NCI-H1694 (cell line): ENCODE measurements at places on chromosomes 16 and 17.

DNA sequence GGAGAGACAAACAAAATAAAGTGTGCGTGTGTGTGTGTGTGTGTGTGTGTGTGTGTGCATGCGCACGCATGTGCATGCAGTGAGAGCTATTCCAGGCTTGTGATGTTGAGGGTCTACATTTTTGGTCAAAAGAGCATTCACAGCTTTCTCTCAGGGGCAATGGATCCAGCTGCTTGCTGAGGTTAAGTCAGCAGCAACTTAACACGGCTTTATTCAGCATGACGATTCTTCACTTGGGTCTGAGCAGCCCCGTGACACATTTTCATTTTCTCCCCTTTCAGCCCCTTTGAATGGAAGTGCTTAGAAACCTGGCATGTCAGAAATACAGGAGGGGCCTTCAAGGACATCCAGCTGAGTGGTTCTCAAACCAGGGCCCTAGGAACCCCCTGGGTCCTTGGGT is 66.4 kb upstream of the MED9 start:
- DNase-seq = no peak

- no peak for DNase-seq
Measured at GRCh38 chr16:49986351-49987124, 38.5 kb upstream of the CNEP1R1 start.

- peak; percentile 66 for DNase-seq
Measured at GRCh38 chr17:5587438-5588032, 3.2 kb upstream of the NLRP1 start.

- no peak for DNase-seq
Measured at GRCh38 chr17:68600067-68600930, 868 bp downstream of the FAM20A start.

DNA sequence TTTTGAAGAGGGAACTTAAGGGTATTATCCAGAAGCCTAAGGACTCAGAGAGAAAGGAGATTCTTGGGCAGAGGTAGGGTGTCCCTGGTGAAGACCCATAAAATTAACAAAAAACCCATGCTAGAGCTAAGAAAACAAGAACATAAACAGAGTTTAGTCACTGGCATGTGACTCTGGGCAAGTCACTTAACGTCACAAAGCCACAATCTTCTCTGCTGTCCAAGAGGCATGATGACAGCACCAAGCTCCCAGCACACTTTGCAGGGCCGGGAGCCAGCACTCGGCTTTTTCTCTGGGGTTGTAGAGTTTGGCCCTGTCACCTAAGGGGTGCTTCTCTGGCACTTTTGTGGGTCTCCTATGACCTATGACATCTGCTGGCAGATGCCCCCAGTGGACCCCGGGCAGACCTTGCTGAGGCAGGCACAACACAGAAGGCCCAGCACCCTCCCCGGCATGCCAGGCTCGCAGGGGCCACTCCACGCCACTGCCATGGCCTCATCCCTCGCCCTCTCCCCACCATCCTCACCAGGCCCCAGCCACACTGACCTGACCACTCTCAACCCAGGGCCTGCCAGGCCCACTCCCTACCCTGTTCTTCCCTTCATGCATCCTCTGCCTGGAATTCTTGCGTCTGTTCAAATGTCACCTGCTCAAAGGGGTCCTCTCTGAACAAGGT is 69.8 kb downstream of the DYNLRB2 start:
- no peak for DNase-seq

DNA sequence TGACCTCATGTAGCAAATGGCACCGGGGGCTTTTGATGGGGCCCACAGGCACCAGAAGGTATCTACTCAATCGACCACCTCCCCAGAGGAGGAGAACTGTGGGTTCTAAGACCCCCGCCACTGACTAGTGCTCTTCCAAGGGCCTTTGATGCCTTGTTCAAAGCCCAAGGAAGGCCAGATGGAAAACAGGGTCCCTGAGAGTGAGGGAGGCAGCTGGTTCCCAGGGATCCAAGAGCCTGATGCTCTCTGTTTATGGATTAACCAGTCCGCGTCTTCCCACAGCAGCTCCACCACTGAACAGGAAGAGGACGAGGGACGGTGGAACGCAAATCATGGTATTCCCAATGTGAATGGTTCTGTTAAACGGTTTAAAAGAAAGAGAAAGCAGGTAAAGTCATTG is 7.6 kb downstream of the PHB1 start:
- DNase-seq = no peak

GRCh38 chr17:65797809-65798208 is 236.4 kb upstream of the AXIN2 start:
- DNase-seq = no peak
